ENCODE measurements at places on chromosomes 5 and 9. TPM values are rescaled to one million over a fixed set of nuclear protein-coding genes. Genes with fewer than 3 reads are reported as not detected.

Gene LHX3
- not detected for total RNA-seq

Gene FIBCD1
- 9.3 TPM for total RNA-seq

Gene GPX8
- total RNA-seq: 72.0 TPM

Gene CETN3
- 15.4 TPM for total RNA-seq

Gene CCL27
- total RNA-seq: not detected

Gene BNC2
- 28.8 TPM for total RNA-seq

Gene ALDH7A1
- 52.8 TPM for total RNA-seq

Gene ADAMTS16
- total RNA-seq: not detected

Gene PCDHB11
- 0.69 TPM for total RNA-seq

Gene TUSC1
- 3.8 TPM for total RNA-seq

Gene MLANA
- not detected for total RNA-seq

Gene YTHDC2
- 15.6 TPM for total RNA-seq

Gene SLC36A3
- total RNA-seq: not detected

Gene CNTNAP3B
- 7.8 TPM for total RNA-seq

Gene C9
- 0.16 TPM for total RNA-seq

Gene CKMT2
- total RNA-seq: 1.3 TPM

Gene C9orf50
- under 0.01 TPM for total RNA-seq

Gene ST8SIA4
- total RNA-seq: 0.09 TPM

Gene SLIT3
- total RNA-seq: 0.95 TPM

Gene OR1L8
- under 0.01 TPM for total RNA-seq

Gene LCN12
- total RNA-seq: not detected

Gene PDE6A
- not detected for total RNA-seq

Gene PIP5K1B
- total RNA-seq: not detected

Gene ADAMTSL1
- 37.5 TPM for total RNA-seq

Gene BTNL9
- total RNA-seq: not detected

Gene SLC46A2
- not detected for total RNA-seq

Gene FYB1
- total RNA-seq: 0.16 TPM

Gene ACO1
- 70.9 TPM for total RNA-seq

Gene TMEM161B
- total RNA-seq: 11.5 TPM

Gene ZNF300
- 9.0 TPM for total RNA-seq

Gene RLN2
- total RNA-seq: not detected

Gene SPATA31E1
- not detected for total RNA-seq

Gene KCNV2
- total RNA-seq: not detected

Gene LRRC19
- total RNA-seq: not detected

Gene BTNL8
- not detected for total RNA-seq

Gene SYNPO
- 2.0 TPM for total RNA-seq

Gene PAEP
- total RNA-seq: not detected

Gene TPPP
- total RNA-seq: under 0.01 TPM

Gene SHB
- total RNA-seq: 11.5 TPM

Gene SH3RF2
- total RNA-seq: 0.79 TPM

Gene GPR21
- total RNA-seq: 1.1 TPM

Gene SPATA31A3
- not detected for total RNA-seq

Gene DNLZ
- 15.6 TPM for total RNA-seq

Gene LMX1B
- total RNA-seq: not detected

Gene SHISAL2B
- total RNA-seq: 0.16 TPM
